Cortex of kidney (tissue), 1 donor: ENCODE measurements at places on chromosomes 13 and 19.

- peak; percentile 39 for DNase-seq
These were observed 12.8 kb upstream of the ZNF682 start for GRCh38 chr19:20051841-20052768.

DNA sequence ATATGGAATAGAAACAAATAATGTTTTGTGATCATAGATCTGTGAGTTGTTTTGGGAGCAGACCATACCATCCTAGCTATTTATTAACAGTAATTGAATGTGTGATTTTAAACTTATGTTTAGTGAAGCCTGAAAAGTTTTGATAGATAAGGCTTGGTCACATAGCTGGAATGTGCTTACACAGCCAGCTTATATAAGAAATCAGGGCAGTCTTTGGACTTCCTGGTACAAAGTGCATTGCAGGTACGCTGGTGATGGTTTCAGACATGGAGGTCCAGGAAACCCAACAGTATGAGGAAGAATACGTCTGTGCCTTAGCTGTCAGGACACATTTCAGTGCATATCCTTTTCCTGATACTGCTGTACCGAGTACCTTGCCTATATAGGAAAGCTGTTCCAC, 2316.2 kb upstream of the PCDH20 start:
- no peak for DNase-seq

DNA sequence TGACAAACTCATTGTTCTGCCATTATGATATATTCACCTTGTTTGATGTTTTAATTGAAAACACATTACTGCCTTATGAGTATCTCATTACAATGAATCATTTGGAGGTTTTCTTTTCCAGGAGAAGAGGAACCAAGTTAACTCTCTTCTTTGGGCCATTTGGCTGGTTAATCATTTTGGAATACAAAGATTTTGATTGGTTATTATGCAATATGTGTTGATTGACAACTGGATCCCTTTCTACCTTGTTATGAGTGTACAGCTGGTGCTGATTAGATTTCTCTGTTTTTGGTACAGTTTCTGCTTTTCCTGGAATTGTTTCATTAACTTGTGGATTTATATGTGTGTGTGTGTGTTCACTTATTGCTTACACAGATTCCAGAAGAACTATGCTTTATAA, 49.2 kb upstream of the RGCC start:
- no peak for DNase-seq

DNA sequence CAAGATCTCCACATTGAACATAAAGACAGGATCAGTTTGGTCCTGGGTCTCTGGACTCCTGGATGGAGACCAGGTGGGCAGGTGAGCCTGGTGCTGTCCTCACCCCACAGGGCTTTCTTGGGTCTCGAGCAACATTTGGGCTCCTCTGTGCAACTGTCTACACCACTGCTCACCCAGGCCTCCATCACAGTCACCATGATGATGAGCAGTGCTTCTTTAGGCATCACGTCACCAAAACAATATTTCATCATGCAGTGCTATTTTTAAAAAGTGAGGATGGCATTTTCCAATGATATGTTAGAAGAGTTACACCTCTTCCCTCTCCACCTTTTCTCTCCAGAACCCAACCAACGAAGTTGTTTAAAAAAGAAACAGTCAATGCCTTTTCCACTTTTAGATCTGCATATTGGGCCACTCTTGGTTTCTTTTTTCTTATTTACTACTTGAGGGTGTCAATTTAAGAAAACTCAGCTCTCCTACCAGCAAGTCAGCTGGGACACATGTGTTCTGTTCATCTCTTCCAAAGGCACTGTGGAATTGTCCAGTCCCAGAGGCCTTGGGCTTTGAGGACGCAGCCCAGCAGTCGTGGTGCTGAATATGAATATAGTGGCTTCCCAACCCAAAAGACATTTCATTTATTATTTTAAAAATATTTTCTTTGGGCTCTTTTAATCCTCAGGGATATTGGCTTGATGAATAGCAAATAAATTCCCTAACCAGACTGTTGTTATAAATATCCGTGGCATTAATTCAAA, 405.7 kb downstream of the KCNRG start:
- DNase-seq = no peak

DNA sequence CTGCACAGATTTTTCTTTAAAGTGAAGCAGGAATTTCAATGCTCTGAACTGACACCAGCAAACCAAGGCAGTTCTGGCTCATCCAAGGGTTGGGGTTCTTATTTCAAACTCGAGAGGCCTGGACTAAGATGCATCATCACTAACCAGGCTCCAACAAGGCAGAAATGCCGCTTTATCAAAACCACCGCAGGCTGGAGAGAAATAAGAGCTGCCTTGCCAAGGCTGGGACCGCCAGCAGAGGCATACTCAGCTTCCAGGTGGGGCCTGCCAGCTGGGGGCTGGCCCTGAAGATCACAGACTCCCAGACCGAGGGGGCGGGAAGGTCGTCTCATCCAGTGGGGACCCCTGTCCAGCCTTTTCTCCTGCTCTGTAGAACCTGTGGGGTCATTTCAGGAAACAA, 37.4 kb upstream of the GAS6 start:
- no peak for DNase-seq
